ENCODE measurements at places on chromosomes 7 and 10. TPM values are rescaled to one million over a fixed set of nuclear protein-coding genes. Genes with fewer than 3 reads are reported as not detected.

TRIM50 gene
- not detected for total RNA-seq

DOCK1 gene
- total RNA-seq: 139 TPM

NPFFR1 gene
- not detected for total RNA-seq

CCL26 gene
- not detected for total RNA-seq

PAXIP1 gene
- 4.4 TPM for total RNA-seq

LLCFC1 gene
- total RNA-seq: not detected

CYP2E1 gene
- 0.16 TPM for total RNA-seq

LIPF gene
- not detected for total RNA-seq

HYAL4 gene
- 1.2 TPM for total RNA-seq

UCN3 gene
- not detected for total RNA-seq

PITX3 gene
- total RNA-seq: not detected

ENTPD1 gene
- total RNA-seq: 10.3 TPM

CALML5 gene
- total RNA-seq: not detected

PRF1 gene
- total RNA-seq: not detected

FAM131B gene
- total RNA-seq: 0.44 TPM

All from bladder microvascular endothelial cell (primary cell).